Right ventricle myocardium superior (tissue), 1 donor: ENCODE measurements at places on chromosomes 5 and 9. TPM values are rescaled to one million over a fixed set of nuclear protein-coding genes. Genes with fewer than 3 reads are reported as not detected.

The SMIM33 gene
- total RNA-seq: not detected

DNA sequence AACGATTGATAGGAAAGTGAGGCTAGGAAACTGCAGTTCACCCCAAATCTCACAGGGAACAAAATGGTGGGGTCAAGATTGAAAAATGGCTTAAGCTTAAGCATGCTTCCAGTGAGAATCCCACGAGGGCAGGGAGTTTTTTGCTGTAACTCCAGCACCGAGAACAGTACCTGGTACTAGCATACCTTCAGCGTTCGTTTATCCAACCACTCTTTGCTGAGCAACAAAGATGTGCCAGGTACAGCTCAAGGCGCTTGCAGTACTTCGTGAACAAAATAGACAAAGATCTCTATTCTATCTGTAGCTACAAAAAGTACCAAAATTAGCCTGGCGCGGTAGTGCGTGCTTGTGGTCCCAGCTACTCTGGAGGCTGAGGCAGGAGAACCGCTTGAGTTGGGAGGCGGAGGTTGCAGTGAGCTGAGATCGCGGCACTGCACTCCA is 778 bp upstream of the PPP6C start:
- DNase-seq: no peak

The UAP1L1 gene
- 11.3 TPM for total RNA-seq

DNA sequence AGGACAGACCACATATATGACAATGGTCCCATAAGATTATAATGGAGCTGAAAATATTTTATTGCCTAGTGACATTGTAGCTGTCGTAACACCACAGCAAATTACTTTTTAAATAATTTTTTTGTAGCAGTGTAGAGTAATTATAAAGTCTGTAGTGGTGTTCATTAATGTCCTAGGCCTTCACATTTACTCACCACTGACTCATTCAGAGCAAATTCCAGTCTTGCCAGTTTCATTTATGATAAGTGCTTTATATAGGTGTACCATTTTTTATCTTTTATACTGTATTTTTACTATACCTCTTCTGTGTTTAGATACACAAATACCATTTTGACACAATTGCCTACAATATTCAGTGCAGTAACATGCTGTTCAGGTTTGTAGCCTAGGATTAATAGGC is 67.6 kb downstream of the TLE4 start:
- no peak for DNase-seq
